ENCODE measurements at places on chromosomes 1 and 21.

GRCh38 chr1:36748466-36748865, 265.8 kb upstream of the CSF3R start:
- DNase-seq, result no peak

GRCh38 chr1:42848823-42849537, 2.6 kb downstream of the ZNF691 start:
- no peak for DNase-seq

- no peak for DNase-seq
Observed at GRCh38 chr21:41251961-41252642, 64.5 kb upstream of the FAM3B start.

DNA sequence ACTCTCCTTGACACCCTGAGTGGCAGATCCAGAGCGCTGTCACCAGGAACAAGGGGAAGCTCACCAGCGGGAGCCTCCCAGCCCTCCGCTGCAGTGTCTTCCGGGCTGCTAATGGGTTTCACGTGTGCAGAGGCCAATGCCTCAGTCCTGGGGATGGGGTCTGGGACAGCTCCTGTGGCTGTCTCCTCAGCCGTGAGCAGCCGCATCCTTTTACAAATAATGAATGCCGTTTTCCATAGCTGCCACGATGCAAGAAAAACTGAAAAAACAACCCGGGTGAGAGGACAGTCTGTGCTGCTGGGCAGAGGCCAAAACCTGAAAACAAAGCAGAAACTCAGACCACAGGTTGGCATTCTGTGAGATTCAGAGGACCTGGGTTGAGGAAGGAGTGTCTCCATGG, 212.2 kb upstream of the RAB4A start:
- no peak for DNase-seq

DNA sequence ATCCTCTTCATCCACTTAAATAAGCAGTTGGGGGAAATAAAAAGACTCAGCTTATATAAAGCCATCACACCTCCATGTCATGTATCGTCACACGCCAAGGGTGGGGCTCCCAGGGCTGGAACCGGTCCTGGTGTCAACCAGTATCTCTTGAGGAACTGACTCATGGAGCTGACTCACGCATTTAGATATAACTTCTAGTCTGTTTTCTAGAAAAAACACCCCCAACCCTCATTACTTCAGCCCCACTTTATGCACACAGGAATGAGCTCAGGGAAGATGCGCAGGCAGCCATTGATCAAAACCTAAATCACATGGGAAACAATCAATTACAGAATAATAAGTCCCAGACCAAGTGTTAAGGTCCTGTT, 6.9 kb upstream of the IL22RA1 start:
- no peak for DNase-seq

GRCh38 chr1:119010201-119010600, 22.1 kb upstream of the TBX15 start:
- no peak for DNase-seq

DNA sequence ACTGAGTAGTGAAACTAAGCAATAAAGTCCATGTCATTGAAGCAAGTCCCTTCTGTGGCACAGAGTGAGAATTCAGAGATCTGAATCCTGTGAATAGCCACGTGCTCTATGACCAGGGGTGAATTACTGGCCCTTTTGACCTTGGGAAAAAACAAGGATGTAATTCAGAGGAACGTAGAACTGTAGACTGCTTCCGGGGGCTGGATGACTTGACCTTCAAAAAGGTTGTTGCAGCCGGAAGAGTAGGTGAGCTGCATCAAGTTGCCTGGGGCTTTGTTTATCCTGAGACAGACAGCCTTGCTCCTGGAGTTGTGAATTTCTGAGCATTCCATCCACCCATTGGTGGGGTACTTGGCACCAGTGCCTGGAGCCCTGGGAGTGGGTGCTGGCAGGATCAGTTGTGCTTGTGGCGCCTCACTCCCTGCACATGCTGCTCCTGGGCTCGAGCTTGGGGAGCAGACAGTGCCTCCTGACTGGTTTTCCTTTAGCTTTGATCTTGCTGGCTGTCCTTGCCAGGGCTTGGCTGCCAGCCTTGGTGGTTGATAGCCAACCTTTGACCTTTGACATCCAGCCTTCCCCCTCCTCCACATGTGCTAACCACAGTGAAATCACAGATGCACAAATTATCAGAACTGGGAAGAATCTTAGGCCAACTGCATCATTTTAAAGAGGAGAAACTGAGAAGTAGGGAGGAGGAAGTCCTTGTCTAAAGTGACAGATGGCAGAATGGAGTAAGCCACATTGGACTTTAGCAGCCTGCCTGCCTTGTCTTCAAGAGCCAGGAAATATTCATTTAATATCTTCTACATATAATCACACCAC, 16.2 kb upstream of the MYOG start:
- DNase-seq, result no peak

DNA sequence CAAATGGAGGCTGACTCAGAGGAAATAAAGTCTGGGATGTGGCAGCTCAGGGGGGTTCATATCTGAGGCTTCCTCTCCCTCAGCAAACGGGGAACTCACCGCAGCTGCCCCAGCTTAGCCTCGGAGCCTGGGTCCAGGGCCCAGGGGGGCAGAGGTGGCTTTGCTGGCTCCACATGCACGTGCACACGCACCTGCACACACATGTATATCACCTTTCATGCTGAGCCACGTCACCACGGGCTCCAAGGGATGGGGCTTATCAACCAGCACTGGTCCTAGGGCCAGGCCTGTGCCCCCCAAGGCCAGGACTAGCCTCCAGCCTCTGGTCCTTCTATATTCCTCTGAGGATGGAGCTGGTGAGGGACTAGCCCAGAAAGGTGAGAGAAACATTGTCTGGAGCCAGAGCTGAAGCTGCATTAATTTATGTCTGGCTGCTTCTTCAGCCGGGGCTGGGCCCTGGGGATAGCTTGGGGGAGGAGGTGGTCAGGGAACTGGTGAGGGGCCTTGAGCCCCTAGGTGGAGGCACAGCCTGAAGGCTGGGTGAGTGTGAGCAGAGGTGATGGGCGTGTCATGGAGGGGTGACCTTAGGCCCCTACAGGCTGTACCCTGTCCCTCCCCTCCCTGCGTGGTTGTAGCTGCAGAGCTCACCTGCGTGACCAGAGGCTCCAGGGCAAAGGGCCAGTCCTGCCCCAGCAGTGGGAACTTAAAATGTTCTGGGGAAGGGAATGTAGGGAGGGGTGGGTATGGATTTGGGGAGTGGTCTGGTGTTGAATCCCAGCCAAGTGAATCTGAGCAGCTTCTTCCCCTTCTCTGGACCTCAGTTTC, 520.8 kb downstream of the PTPRU start:
- DNase-seq, result no peak

- peak; percentile 22 for DNase-seq
Observed at GRCh38 chr1:32886004-32886827, at the start of gene HPCA. Gene HPCA (plus strand): TSS chr1:32886491. CDS start chr1:32888899, 2,408 bp downstream.

GRCh38 chr21:35829067-35829466, 231.3 kb downstream of the SETD4 start:
- no peak for DNase-seq

GRCh38 chr1:53478502-53478818, 19.3 kb downstream of the DMRTB1 start:
- DNase-seq, result no peak

GRCh38 chr1:34685225-34685624, 69.6 kb upstream of the GJB5 start:
- no peak for DNase-seq

DNA sequence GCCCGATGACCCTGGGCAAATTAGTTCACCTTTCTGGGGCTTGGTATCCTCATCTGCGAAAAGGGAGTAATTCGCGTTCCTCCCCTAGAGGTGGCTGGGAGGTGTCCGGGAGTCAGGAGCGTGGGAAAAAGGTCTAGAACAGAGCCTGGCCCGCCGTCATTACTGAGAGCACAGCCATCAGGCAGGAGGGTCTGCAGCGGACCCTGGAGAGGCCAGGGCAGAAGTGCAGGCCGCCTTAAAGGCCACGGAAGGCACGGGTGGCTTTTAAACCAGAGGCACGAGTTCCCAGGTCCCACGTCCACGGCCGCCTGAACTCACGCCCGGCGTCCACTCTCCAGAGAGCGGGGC, 850 bp downstream of the PANK4 start:
- no peak for DNase-seq

DNA sequence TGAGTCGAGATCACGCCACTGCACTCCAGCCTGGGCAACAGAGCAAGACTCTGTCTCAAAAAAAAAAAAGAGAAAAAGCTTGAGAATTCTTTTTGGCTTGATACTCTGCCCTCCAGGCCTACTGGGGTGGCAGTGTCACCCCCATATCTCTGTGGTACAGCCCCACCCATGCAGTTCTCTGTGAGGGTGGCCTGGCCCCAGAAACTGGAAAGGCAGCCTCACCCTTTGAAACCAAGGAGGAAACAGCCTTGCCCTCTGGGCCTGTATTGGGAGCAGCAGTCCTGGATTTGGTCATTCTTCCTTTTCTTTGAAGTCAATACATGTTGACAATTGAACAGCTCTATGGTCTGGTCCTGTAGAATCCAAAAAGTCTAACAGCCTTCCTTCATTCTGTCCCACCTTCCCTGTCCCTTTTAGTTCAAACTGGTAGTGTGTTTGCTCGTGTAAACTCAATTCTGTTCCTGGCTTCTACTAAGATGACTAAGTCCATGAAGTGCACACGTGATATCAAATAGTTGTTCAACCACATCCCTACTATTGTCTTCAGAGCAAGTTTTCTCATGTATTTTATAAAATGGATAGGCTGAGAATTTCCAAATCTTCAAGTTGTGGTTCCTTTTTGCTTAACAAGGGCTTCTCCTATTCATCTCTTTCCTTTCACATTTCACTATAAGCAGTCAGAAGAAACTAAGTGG, 13.2 kb downstream of the ST7L start:
- no peak for DNase-seq

DNA sequence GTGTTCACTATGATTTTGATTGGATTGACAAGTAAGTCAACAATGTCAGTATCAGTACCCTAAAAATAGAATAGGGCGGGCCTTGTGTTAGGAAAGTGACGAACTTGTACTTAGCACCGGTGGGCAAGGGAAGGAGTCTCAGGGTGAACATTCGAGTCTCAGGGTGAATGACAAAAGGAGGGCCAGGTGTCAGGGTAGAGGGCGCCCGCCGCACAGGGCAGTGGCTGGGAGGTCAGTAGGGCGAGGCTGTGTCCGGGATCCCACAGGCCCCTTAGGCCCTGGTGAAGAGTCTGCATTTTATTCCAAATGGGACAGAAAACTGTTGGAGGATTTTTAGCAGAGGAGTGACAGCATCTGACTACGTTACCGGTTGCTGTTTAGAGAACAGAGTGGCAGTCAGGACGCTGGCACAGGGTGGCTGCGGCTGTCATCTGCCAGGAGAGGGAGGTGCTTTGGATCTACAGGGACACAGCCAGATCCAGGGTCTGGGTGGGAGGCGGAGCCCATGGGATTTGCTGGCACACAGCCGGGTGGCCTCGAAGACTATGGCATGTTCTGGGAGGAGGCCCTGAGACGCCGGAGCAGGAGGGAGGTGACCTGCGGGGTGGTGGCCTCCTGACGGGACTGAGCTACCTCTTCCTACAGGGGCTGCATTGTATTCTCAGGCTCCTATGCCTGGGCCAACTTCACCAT, 11.0 kb downstream of the AGTRAP start:
- DNase-seq, result no peak

- no peak for DNase-seq
Observed at GRCh38 chr1:81635816-81636215, 164.9 kb upstream of the ADGRL2 start.

DNA sequence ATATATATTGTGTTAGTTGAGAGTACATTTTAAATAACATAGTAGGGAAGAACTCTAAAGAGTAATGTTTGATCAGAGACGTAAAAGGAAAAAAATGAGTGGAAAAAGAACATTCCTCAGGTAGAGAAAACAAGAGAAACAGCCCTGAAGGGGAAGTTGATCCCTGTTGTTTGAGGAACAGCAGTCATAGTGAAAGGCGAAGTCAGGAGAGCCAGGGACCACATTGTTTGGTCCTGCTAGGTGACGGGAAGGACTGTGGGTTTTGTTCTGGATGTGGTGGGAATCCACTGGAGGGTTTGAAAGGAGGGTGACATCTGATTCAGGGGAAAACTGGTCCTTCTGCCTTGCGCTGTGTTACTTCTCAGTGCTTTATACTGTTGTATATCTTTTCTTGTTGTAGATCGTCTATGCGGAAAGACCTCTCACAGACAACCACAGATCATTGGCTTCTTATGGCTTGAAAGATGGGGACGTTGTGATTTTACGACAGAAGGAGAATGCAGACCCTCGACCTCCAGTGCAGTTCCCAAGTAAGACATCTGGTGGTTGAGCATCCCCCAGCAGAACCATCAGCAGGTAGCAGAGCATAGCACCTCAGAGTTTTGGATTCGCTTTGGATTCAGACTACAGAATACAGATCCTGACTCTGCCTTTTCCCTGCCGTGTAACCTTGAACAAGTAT, 9.2 kb downstream of the DDI2 start:
- DNase-seq, result no peak

- DNase-seq, result no peak
Observed at GRCh38 chr1:176701151-176701866, 238.3 kb downstream of the PAPPA2 start.

DNA sequence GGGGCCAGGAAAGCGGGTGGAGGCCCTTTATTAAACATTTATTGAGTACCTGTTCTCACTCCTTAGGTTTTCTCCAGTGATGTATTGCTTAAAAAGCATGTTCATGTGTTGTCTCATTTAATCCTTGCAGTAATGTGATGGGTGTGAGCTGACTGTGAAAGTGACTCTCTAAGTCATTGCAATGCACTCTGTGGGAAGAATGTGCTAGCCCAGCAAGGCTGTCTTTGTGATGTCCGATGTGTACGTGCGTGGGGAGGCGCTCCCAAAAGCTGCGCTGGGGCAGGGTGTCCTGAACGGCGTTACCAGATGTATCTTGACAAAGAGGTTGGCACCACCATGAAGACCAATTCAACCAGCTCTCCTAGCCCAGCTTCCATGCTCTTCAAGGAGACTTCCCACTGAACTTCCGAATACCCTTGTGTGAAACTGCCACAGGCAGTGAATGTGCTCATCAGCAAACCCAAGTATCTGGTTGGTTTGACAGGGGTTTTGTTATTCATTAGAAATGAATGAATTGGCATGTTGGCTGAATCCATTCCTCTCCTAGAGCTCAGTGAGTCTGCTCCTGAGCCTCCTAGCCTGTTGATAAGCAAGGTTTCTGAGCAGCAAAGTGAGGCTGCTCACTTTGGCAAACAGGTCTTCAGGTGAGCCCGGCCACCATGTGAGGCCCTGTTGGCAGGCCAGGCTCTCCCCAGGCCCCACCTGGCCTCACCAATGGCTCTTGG, 28.0 kb downstream of the NUAK2 start:
- no peak for DNase-seq

DNA sequence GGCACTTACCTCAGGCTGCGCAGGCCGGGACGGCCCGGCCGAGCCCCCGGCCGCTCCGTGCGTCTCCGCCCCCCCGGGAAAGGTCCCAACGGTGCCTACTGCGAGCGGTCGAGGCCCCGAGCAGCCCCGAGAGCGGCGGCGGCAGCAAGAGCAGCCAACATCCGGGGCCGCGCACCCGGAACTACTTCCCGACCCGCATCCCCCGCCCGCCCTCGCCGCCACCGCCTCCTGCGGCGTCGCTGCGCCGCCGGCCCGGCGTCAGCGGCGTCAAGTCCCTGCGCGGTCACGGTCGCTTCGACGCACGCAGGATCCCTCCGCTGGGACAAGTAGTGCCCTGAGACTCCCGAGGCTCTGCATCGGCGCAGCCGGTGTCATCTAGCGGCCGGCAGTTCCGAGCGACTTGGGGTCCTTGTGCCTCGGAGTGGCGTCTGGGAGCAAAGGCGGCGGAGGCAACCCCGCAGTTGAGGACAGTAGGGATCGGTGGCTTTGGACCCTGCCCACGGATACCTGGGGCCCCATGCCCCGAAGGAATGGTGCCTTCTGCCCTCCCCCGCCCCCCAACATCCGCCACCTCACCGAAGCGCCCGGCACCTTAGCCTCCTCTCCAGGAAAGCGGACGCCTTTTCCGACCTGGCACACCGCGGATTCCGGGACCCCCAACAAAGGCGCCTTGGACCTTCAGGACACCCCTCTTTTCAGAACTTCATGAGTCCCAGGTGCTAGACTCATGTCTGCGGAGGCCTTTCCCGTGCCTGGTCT, at the start of gene FOXJ3:
TSS of gene FOXJ3 (minus strand) at position 186 of the 759 bp plus-strand sequence. CDS start 24,142 bp downstream, outside the sequence.
- DNase-seq, result peak; percentile 91

Measured in T-helper 9 cell (primary cell).